Adipocyte (in vitro differentiated cells): ENCODE measurements at places on chromosomes 4 and X.

DNA sequence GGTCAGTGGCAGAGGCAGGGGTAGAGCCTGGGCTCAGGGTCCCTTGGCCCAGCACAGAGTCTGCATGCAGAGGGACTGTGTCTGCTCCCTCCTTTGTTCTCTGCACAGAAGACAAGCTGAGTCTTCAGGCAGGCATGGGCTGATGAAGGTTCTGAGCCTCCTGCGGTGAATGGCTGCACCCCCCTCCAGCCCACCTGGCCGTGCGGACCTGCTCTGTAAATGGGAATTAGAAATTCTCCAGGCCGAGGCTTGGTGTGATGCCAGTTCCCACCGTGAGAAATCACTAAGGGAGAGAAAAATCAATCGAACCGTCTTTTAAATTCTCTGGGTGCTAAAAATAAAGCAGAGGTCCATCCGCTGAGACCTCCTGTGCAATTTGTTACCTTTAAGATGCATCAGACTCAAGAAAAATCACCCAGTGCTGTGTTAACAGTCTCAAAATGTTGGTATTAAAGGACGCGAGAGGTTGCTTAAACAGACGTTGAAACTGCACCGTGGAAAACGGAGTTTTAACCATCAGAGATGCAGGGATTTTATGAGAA is 96.0 kb downstream of the WFS1 start:
- no peak for DNase-seq

GRCh38 chr4:146655521-146655856 is 16.8 kb downstream of the POU4F2 start:
- DNase-seq = no peak

- DNase-seq = no peak
Measured at GRCh38 chr4:22625311-22625710, 67.4 kb upstream of the GBA3 start.

DNA sequence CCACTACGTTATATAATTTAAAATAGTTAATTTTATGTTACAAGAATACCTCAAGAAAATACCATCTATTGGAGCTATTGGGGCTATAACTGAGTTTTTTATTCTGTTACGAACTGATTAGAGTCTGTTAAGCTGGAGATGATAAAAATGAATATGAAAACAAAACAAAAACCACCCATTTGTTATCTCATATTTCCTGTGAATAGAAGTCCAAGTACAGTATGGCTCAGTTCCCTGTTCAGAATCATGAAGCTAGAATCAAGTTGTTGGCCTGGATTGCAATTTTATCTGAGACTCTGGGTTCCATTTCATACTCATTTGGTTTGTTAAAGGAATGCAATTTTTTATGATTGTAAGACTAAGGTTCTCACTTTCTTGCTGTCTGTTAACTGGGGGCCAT is 319.1 kb upstream of the PCDH18 start:
- DNase-seq = no peak

DNA sequence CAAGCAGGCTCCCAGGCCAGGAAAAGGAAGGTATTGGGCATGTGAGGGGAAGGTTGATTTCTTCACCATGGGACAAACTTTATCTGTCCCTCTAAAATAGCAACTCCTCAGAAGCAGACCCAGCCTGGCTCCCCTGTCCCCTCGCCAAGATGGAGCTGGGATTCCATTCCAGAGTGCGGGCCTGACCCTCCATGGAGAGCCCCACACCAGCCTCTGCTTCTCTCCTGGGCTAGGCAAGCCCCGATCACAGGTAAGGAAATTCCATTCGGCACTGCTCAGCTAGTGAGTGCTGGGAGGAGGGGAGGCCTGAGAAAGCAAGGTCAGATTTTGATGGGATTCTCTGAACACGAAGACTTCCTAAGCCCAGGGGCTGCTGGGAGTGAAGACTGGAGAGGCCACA is 98.4 kb downstream of the EFNB1 start:
- DNase-seq = no peak

GRCh38 chr4:71604785-71605184 is 179.1 kb downstream of the GC start:
- no peak for DNase-seq

DNA sequence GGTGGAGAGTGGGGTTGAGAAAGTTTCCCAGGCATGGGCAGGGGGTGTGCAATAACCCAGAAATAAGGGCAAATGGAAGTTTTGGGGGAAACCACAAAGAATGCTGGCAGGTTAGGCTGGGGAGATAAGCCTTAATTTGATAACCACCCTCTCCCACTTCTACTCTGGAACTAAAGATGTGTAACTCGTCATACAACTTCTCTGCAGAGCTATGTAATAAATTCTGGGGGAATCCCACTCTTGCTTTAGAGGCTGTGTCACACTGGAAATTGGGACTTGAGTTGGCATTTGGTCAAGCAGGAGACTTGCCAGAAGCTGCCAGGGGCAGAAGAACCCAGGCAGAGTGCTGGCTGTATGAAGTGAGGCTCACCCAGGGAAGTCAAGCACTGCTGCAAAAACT is 170.9 kb upstream of the CPEB2 start:
- no peak for DNase-seq
